ENCODE measurements at places on chromosomes 6 and 20.

- H3K27me3 ChIP-seq: no peaks in the 10 kb centered on the region
- no peak overlapping the region for H3K27ac ChIP-seq
- H3K4me3 ChIP-seq: no peak overlapping the region
- DNase-seq: no peak
- no peaks in the 10 kb centered on the region for H3K4me1 ChIP-seq
- no peaks in the 10 kb centered on the region for H3K36me3 ChIP-seq
Observed at GRCh38 chr6:64874776-64875175, 832.2 kb downstream of the EYS start.

DNA sequence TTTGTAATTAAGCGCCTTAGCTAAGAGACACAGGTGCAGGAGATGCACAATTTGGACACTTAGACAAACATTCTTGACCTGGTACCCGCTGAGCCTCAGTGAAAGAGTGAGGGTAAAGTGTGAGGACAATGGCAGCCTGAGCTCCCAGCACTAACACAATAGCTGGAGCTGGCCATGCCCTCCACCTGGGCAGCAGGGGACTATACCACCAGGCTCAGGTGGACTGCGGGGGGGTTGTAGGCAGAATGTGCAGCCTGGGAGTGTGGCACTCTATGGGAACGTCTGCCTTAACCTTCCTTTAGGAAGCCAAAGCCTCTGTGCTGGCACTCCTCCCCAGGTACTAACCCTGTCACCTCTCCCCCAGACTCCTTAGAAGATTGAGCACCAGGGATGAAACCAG, 23.6 kb downstream of the PRKN start:
- DNase-seq: no peak
- H3K4me1 ChIP-seq: no peaks in the 10 kb centered on the region
- no peak overlapping the region for H3K4me3 ChIP-seq
- no peaks in the 10 kb centered on the region for H3K36me3 ChIP-seq
- no peak overlapping the region for H3K27ac ChIP-seq
- H3K27me3 ChIP-seq: no peaks in the 10 kb centered on the region

- no peaks in the 10 kb centered on the region for H3K4me1 ChIP-seq
- H3K4me3 ChIP-seq: no peak overlapping the region
- DNase-seq: no peak
Observed at GRCh38 chr6:12941422-12941821, 224.9 kb downstream of the PHACTR1 start.

GRCh38 chr6:157222201-157222981, 100.9 kb downstream of the TMEM242 start:
- no peak for DNase-seq
- no peak overlapping the region for H3K4me3 ChIP-seq

- H3K4me3 ChIP-seq: no peak overlapping the region
- H3K27ac ChIP-seq: no peak overlapping the region
- no peak for DNase-seq
- no peaks in the 10 kb centered on the region for H3K36me3 ChIP-seq
Observed at GRCh38 chr6:9439621-9440330, 975.1 kb downstream of the TFAP2A start.

GRCh38 chr6:45625191-45625664, 247.5 kb upstream of the SUPT3H start:
- DNase-seq: no peak
- H3K27me3 ChIP-seq: no peaks in the 10 kb centered on the region
- H3K4me3 ChIP-seq: no peak overlapping the region
- H3K4me1 ChIP-seq: no peaks in the 10 kb centered on the region

DNA sequence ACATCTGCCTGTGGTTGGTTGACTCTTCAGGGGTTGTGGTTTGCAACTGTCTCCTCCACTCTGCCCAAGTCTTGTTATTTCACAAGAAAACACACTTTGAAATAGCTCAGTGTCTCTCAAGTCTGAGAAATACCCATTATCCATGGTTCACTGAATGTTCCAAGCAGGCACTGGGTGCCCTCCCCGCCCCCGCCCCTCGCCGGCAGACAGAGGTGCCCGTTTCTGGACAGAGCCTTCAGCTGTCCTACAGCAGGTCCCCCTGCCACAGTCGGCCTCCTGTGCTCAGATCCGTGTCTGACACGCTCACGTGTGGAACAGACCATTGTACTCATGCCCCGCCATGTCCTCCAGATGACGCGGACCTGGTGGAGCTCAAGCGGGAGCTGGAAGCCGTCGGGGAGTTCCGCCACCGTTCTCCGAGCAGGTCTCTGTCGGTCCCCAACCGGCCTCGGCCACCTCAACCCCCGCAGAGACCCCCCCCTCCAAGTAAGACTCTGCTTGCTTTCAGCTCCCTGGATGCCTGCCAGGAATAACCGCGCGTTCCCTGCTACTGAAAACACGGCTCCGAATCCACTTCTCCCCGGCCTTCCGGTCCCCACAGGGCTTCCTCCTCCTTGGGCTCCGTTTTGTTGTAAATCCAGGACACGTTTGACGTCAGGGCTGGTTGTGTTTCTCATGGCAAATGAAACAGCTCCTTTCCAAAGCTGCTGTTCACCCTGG, 81.4 kb downstream of the SERAC1 start:
- no peaks in the 10 kb centered on the region for H3K4me1 ChIP-seq
- no peak overlapping the region for H3K27ac ChIP-seq
- no peaks in the 10 kb centered on the region for H3K27me3 ChIP-seq

Data from iPS DF 6.9 (cell line).